ENCODE measurements at places on chromosomes 16 and 17.

DNA sequence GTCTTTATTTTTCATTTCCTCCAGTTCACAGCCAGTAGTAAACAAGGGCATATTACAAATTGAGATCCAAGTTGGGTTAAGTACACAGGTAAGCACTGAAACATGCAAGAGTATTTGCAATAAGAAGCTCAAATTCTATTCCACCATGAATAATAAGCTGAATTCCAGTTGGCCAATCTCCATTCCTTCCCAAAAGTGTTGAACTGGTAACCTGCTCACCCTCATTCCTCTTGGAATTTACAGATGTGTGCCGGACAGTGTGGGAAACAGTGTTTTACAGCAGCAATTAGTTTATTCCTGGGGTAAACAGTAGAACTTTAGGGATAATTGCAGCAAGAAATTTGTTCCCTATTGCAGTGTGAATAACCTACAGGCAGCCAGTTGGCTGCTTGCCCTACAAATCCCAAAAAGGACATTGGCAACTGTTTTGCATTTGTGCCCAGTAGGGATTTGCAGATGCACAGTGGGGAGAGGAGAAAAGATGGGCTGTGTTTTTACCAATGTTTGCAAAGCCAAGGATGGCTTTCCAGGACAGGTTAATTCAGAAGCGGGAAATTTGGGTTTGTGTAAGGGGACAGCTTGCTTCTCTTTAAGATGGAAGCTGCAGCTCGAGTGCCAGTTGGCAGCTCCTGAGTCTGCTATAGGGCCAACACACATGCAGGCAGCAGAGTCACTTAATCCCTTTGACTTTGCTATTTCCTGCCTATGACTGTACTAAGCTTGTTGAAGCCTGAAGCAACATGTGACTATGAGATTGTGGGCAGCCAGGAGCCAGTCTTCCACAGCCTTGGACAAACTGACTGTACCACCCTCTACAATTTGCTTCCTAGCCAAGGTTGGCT is 318.9 kb downstream of the MAP2K6 start:
- H3K27ac ChIP-seq: no peak overlapping the region
- H3K27me3 ChIP-seq: no peaks in the 10 kb centered on the region
- no peaks in the 10 kb centered on the region for H3K4me1 ChIP-seq

DNA sequence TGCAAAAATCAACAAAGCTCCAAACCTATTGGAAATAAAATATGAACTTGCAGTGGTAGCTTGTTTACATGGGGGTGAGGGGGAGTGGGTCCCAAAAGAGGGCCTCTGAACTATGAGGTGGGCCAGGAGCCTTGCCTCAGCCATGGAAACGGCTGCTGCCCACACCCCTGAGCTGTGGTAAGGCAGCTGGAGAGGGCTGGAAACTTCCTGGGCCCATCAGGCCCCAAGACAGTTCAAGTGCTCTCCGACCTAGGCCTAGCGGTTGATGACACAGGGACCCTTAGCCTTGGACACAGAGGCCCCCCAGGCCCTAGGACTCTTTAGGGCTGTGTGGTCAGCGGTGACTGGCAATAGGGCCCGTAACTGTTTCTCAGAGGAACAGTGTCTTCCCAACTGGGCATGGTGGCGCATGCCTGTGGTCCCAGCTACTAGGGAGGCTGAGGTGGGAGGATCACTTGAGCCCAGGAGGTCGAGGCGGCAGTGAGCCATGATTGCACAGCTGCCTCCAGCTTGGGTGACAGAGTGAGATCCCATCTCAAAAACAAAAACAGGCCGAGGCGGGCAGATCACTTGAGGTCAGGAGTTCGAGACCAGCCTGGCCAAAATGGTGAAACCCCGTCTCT is 18.3 kb downstream of the UNC13D start:
- H3K27me3 ChIP-seq: no peaks in the 10 kb centered on the region
- H3K4me1 ChIP-seq: peaks cover 38% of the 10 kb centered on the region
- no peaks in the 10 kb centered on the region for H3K36me3 ChIP-seq
- H3K27ac ChIP-seq: no peak overlapping the region

DNA sequence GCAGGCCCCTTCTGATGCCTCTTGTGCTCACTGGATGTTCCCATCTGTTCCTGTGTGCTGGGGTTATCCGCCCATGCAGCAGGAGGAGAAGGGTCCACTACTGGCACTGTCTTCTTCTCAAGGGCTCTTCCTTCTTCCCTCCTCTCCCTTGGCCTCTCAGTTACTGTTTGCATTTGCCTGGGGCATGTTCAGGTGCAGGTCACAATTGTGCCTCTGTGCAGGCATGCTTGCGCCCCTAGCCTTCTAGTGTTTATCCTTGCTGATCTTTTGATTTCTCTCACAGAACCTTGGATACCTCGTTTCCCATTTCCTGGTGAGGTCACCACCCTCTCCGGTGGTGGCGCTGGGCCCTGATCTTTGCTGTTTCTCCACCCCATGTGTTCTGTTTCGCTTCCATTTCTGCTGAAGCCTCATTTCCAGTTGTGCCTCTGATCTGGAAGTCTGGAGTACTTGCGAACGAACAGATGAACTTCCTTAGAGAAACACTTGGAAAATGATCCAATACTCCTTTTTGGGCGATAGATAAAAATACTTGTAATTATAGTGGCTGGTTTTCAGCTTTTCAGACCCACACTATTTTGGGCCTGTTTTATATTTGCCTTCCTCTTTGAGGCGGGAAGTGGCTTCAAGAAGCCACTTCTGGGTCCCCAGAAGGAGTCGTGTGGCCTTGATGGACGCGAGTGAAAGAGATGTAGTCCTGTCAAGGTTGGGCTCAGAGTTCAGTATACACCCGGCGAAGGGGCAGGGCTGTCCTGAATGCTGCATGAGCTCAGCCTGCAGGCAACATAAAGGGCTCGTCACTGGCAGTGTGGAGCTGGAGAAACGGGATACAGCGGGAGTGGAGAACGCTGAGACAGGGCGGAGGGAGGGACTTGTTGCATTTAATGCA is 312.9 kb downstream of the SNX29 start:
- no peak for DNase-seq
- H3K4me1 ChIP-seq: no peaks in the 10 kb centered on the region
- H3K27ac ChIP-seq: no peak overlapping the region
- no peaks in the 10 kb centered on the region for H3K36me3 ChIP-seq

DNA sequence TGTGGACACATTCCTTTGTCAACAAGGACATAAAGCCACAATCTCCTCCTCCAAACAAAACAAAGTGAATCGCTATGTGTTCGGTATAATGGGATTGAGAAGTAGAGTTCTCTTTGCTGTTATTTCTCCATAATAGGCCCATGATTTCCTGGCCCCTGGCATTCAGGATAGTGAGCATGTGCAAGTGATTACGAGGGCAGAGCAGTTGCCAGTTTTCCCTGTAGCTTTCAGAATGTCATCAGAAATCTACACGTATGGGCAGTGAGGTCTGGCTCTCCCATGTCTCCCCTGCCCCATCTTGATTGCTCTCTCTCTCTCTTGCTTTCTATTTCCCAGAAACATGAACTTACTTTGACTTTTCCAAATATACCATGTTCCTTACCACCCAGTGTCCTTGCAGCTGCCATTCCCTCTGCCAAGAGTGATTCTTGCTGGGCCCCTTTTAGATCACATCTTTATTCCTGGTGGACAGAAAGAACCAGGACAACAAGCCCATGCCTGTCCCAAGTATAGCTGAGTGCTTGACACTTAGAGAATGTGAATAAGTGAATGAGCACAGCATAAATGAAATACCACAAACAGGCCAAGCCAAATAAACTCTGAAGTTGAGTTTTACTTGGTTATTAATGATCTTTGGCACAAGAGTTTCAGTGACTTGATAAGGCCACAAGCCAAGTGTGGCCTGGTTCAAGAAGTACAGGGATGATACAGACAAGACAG is 273.1 kb downstream of the CDH13 start:
- no peaks in the 10 kb centered on the region for H3K27me3 ChIP-seq
- H3K36me3 ChIP-seq: no peaks in the 10 kb centered on the region

DNA sequence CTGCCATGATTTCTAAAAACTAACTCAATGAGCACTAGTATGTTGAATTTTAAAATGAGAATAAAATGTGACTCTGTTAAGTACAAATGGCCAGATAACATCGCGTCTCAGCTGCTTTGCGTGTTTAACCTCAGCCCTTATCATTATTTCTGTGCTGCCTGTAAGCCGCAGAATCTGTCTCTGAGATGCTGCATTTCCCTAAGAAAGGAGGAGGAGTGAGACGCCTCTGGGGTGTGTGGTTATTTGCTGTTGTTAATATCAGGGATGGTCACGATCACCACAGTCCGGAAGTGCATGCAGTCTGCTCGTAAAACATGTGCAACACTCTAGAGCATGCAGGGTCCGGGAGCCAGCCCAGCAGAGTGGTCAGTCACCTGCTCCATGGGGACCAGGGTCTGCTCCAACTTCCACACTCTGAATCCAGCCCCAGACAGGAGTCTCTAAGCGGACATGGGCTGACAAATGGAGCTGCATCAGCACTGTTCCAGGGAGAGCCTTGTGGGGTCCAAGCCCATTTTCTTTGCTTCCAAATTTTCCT is 342.5 kb downstream of the MAF start:
- no peaks in the 10 kb centered on the region for H3K36me3 ChIP-seq
- peaks cover 6% of the 10 kb centered on the region for H3K4me1 ChIP-seq
- no peaks in the 10 kb centered on the region for H3K27me3 ChIP-seq

GRCh38 chr16:13448346-13448745 is 471.6 kb upstream of the ERCC4 start:
- no peak for DNase-seq
- H3K4me3 ChIP-seq: no peak overlapping the region
- H3K27ac ChIP-seq: no peak overlapping the region
- no peaks in the 10 kb centered on the region for H3K36me3 ChIP-seq

GRCh38 chr16:72921620-72922019 is 126.3 kb downstream of the ZFHX3 start:
- H3K27me3 ChIP-seq: no peaks in the 10 kb centered on the region
- no peaks in the 10 kb centered on the region for H3K36me3 ChIP-seq
- H3K4me3 ChIP-seq: no peak overlapping the region
- peaks cover 49% of the 10 kb centered on the region for H3K4me1 ChIP-seq

GRCh38 chr17:59300941-59301340 is 30.5 kb upstream of the YPEL2 start:
- H3K36me3 ChIP-seq: no peaks in the 10 kb centered on the region
- DNase-seq: no peak
- no peaks in the 10 kb centered on the region for H3K27me3 ChIP-seq

All from body of pancreas (tissue), 4 donors.